ENCODE measurements at places on chromosomes 12 and 14. TPM values are rescaled to one million over a fixed set of nuclear protein-coding genes. Genes with fewer than 3 reads are reported as not detected.

GRCh38 chr14:99571303-99571986 lies 32.6 kb downstream of the CCDC85C start:
- peak; percentile 51 for ATAC-seq

DNA sequence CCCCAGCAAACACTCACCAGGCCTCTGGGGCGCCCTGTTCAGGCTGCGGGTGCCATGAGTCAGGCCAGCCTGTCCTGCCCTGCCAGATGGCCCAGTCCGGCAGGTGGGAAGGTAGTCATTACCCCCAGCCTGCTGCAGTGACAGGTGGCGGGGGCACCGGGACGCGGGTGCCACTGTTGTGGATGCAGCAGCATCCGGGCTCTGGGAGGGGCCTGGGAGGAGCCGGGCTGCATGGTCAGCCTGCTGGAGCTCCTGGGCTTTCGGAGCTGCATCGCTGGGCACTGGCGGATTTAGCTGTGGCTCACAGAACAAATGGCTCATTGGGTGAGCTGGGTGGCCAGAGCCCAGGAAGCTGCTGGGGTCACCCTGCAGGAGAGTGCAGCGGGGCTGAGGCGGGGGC lies 13.5 kb downstream of the CEP170B start:
- no peak for ATAC-seq

DNA sequence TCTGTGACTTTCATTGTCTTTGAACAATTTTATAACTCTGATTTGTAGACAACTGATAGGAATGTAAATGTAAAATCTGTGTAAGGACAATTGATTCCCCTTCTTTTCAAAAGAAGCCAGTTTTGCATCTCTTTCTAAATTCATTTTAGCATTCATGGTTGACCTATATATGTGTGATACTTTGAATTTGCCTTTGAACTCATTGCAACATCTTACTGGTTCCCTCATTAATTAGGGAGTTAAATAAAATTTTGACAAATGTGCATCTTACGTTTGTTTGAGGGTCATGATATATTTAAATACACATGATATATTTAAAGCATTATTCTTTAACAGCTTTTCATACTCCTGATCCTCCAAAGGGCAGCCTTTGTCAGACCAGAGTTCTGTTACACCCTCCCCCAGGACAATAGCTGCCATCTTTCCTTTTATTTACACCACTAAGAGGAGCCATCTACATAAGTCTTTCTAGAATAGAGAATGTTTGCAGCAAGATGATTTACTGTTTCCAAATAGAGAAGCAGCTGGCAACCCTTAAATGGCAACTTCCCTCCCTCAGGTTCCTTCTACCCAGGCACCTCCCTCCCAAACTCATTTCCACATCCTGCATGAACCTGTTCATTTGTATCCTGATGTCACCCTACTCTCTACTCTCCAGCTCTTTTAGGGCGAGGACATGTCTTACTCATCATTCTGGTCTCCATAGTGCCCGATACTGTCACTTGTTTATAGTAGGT lies 40.2 kb upstream of the APPL2 start:
- no peak for ATAC-seq

- ATAC-seq = no peak
Observed at GRCh38 chr12:109452489-109452888, 24.6 kb downstream of the KCTD10 start.

DNA sequence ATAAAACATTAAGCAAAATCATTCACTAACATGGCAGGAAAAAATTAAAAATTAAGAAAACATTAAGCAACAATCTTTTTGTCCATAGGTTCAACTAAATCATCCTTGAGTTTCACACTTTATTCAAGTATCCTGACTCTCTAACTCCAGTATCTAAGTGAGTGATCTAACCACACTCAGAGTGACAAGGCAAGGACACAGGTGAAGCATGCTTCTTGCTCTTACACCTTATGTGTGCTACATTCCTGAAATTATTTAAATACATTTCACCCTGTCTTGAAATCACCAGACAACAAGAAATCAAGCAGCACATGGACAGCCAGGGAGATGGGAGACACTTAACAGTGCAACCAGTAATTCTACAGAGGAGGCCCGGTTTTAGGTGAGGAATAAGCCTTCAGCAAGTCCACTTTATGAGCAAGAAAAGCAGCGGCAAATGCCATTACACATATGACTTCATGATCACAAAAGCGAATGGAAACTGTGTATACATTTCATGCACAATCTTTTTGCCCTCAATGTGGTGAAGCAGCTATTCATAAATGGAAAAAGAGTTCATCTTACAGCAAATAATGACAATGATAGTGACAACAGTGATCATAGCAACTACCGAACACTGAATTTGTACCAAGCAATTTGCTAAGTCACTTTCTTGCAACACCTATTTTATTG lies 37.4 kb downstream of the PHLDA1 start:
- ATAC-seq = no peak

- ATAC-seq = no peak
Observed at GRCh38 chr14:69224946-69225345, 33.6 kb downstream of the EXD2 start.

DNA sequence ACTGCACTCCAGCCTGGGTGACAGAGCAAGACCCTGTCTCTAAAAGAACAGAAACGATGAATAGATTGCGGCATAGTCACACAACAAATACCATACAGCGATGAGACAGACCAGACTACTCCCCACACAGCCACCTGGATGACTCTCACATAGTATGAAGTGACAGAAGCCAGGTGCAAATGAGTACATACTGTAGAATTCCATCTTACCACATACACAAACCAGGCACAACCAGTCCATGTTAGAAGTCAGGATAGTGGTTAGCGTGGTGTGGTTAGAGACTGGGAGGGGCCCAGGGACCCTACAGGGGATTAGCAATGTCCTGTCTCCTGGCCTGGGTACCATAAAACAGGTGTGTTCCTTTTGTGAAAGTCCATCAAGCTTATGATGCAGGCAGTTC lies 53.8 kb downstream of the FAM222A start:
- no peak for ATAC-seq

DNA sequence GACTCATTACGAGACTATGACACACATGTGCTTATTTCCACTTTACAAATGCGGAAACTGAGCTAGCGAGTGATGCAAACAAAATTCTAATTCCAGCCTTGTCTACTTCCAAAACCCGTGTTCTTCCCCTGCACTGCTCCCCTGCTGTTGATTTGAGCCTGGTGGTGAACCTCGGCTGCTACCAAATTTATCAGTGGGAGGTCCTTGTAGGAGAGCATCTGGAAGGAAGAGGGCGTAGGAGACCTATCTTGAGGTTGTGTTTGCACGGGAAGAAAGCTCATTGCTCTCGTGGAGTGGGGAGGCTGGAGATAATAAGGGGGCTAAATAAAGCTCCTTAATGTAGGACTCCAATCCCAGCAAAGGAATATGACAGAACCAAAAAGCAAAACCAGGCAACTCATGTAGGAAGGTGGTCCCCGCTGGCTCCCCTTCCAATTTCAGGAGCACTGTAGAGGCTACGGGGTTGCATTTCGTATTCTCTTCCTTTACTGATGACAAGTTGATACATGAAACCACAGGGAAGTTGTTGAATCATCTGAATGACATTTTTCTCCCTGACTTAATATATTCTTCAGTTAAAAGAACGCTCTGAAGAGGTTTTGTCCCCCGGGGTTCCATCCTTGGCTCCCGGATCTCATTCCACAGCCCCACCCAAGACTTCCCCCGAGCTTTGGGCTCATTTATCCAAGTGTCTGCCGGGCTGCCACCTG lies 52.6 kb downstream of the FZD10 start:
- no peak for ATAC-seq

GRCh38 chr14:101064121-101064661 lies 160.7 kb upstream of the RTL1 start:
- no peak for ATAC-seq

DNA sequence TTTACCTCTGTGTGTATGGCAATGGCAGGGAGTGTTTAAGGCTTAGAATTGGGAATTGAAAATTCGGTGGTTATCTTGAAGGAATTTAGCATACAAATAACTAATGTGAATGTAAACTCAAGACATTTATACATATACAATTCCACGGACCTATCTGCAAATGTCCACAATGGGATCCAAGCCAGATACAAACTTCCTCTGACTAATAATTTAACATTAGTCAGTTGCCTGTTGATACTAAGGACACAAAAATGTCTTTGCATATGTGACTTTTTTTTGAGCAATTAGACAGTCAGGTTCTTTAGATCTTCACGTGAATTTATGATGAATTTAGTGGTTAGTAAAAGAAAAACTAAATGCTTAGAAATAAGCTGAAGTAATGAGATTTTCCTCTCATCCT lies 40.5 kb downstream of the ESR2 start:
- ATAC-seq = no peak

DNA sequence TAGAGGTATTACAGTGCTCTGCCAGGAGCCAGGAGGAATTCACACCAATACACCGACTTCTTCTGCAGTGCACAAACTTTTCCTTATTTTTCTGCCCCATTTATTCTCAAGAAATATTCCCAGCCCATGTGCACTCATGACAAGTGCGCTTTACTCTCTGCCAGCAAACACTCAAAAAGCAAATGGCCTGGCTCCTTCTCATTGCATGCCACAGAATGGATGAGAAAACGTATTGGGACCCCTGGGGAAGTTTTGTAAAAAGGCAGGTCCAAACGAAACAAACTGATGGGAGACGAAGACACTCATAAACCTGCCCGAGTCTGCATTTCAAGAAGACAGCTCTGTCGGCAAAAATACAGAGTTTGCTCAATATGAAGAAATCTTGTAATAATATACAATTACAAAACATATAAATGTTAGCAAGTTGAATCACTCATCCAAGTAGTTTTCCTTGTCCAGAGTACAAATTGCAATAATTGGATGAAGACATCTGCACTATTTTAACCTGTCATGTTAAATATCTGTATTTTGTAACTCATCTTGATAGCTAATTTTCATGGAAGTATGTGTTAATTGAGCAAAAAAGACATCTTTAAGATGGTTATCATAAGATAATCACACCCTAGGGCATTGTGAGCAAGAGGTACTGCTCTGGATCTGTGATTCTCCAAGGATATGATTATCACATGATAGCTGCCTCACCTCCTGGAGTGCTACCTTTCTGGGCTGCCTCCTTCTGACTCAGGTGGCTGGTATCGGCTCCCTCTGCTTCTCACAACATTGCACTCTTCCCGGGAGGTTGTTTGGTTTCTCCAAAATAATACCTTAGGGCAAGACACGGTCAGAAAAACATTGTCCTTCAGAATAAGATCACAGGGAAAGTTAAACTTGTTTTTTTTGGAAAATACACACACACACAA lies 260.8 kb upstream of the G2E3 start:
- ATAC-seq = no peak

DNA sequence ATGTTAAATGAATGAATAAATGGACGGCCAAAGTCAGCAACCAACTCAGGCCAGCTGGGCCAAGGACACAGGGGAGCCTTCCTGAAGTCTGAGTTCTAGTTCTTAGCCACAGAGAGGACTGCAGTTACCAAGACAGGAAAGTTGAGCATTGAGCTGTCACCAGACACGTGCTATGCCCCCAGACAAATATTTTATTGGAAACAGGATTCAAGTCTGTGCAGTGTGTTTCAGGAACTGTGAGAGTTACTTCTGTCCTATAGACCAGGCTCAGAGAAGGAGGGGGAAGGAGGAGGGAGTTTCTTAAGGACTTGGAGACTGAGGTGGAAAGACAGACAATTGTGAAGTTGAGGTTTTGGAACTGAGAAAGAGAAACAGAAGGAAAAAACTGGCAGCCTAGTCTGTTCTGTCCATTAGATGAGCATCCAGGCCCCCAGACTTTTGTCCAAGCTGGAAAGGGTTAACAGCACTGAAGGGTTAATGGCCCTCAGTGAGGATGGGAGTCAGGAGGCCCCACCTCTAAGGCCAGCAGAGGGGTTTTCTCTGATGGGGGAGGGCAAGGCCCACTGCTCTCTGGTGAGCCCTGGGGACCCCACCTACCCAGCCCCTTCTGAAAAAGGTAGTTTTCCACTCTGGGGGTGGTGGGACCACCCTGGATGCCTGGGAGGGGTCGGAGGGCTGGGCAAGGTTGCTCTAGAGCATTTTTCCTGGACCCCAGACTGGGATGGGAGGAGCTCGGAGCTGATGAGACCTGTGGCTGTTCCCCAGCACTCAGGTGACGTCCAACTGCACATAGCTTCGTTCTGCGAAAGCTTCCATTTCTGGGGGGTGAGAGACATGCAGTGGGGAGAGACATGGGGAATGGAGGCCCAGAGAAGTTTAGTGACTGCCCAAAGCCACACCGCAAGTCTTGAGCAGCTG lies 6.9 kb upstream of the CMKLR1 start:
- ATAC-seq = no peak

DNA sequence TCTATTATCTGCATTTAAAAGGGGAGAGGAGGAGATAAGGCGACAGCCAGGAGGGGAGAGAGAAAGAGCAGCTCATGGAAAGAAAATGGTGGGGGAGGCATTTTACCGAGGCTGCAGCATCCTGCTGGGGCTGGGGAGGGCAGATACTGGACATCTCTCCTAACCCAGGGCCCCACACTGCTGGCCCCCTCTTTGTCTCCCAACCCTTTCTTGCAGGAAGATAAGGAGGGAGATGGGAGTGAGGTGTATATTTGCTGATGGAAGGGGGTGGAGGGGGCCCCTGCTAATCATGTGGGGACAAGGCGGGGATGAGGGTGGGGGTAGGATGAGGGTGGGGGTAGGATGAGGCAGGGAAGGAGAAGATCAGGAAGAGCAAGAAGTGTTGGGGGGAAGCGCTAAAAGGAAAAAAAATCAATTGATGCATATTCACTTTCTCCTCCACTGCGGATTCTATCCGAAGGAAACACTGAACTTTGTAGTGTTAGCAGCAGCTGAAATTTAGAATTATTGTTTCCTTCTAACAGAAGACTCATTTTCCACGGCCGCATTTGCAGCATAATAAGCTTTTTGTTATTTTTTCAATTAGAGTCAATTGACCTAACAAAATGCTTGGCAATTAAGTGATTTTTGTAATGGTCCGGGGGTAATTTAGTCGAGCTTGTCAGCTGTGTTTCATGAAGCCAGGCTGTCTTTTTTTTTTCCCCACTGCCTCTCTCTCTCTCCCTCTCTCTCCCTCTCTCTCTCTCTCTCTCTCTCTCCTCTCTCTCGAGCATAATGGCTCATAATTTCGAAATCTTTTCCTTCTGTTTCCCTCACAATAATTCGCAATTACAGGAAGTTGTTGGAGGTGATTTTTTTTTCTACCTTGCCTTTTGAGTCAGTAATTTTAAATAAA lies 1134.6 kb downstream of the BCL11B start:
- ATAC-seq = peak; percentile 51

TAS2R31 gene
- 5.6 TPM for total RNA-seq

KLRC3 gene
- total RNA-seq = 4.3 TPM

KLRF1 gene
- not detected for total RNA-seq

LRCOL1 gene
- total RNA-seq = 0.32 TPM

TRIP11 gene
- 32.5 TPM for total RNA-seq

RPL10L gene
- not detected for total RNA-seq

TAS2R20 gene
- total RNA-seq = 3.1 TPM

OR6C2 gene
- not detected for total RNA-seq

LMNTD1 gene
- not detected for total RNA-seq
